ENCODE measurements at places on chromosomes 3 and 15. TPM values are rescaled to one million over a fixed set of nuclear protein-coding genes. Genes with fewer than 3 reads are reported as not detected.

Gene GPR27
- total RNA-seq: 2.0 TPM

GRCh38 chr3:172124271-172124670 lies 84.9 kb downstream of the FNDC3B start:
- H3K4me1 ChIP-seq: no peaks in the 10 kb centered on the region
- no peaks in the 10 kb centered on the region for H3K27me3 ChIP-seq

DNA sequence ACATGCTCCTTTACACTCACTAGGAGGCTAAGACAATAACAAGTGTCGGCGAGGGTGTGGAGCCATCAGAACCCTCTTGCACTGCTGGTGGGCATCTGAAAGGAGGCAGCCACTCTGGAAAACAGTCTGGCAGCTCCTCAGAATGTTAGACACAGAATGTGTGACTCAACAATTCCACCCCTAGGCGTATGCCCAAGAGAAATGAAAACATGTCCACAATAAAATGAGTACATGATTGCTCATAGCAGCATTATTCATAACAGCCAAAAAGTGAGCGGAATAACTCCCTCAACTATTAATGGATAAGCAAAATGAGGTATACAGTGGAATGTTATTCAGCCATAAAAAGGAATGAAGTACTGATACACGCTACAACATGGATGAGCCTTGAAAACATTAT lies 57.8 kb downstream of the WNT7A start:
- no peaks in the 10 kb centered on the region for H3K27me3 ChIP-seq
- DNase-seq: no peak
- H3K27ac ChIP-seq: no peak overlapping the region
- H3K4me3 ChIP-seq: no peak overlapping the region
- no peaks in the 10 kb centered on the region for H3K36me3 ChIP-seq

Gene PPCDC
- 17.3 TPM for total RNA-seq

Gene PSTPIP1
- 11.0 TPM for total RNA-seq

Gene XIRP1
- not detected for total RNA-seq

DNA sequence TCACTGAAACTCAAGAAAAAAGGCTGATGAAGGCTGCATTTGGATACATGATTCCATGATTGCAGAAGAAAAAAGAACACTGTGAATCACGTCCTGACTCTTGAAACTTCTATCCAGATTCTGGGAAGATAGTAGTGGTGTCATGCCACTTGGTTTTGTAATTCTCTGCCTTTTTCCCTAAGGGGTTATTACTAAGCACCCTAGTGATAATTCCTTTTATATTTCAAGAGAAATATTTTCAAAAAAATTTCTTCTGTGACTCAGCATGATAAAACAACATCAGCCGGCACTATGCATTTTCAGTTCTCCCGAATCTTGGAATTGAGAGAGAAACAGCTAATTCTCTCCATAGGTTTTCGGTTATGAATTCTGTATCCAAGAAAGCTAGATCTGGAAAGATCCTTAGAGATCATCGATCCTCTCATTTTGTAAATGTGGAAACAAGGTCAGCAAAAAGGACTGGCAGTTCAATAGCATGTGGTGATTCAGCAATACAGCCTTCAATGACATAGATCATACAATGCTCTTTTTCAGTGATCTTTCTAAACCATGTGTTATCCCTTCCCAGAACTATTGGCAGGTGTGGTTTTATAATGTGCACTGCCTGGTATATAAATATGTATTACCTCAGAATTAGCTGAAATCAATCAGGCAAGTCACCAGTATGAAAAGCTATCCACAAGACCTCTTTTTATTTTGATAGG lies 42.6 kb upstream of the TP63 start:
- no peaks in the 10 kb centered on the region for H3K4me1 ChIP-seq
- no peaks in the 10 kb centered on the region for H3K36me3 ChIP-seq
- H3K27ac ChIP-seq: no peak overlapping the region
- no peak overlapping the region for H3K4me3 ChIP-seq

Gene NR2F2
- total RNA-seq: 22.9 TPM

Gene FBXO40
- not detected for total RNA-seq

- no peak overlapping the region for H3K4me3 ChIP-seq
- H3K36me3 ChIP-seq: no peaks in the 10 kb centered on the region
- H3K27me3 ChIP-seq: no peaks in the 10 kb centered on the region
- no peaks in the 10 kb centered on the region for H3K4me1 ChIP-seq
- no peak for DNase-seq
These were observed 204.3 kb downstream of the ZBTB20 start for GRCh38 chr3:114942773-114943172.

DNA sequence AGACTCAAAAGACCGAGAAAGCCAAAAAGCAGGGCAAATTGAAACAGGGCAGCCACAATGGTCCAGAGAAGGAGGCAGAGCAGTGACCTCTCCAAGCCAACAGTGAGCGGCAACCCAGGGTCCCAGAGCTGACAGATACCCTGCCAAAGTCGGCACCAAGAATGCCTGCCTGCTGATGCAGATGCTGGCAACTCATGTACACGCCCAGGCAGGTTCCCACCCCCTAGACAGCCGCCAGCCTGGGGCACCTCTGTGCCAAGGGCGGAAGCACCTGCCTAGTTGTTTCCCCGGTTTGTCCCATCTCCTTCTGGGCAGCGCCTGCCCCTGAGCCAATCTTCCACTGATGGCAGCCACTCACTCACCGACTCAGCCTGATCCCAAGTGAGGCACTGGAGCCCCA lies 22.1 kb downstream of the KLHL25 start:
- no peaks in the 10 kb centered on the region for H3K36me3 ChIP-seq
- H3K4me3 ChIP-seq: peak overlapping the region; percentile 29
- no peaks in the 10 kb centered on the region for H3K27me3 ChIP-seq

Data from breast epithelium (tissue), 4 donors.